CD4-positive, alpha-beta T cell treated with Interleukin-17A for 4 hours (primary cell): ENCODE measurements at places on chromosomes 3 and 15.

GRCh38 chr3:48215466-48215865 lies 7.8 kb upstream of the CAMP start:
- no peak for DNase-seq

DNA sequence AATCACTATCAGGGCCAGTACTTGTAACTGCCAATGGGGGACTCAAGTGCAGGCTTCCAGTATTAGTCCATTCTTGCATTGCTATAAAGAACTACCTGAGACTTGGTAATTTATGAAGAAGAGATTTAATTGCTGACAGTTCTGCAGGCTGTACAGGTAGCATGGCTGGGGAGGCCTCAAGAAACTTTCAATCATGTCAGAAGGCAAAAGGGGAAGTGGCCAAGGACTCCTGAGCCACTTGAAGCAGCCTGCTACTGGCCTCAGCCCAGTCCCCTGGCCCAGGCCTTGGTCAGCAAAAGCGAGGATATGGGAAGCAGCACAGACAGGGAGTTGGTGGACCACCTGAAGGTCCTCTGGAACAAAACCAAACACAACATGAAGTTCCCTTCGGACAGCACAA lies 29.2 kb upstream of the OR5K1 start:
- no peak for DNase-seq

GRCh38 chr3:188791311-188791710 lies 380.5 kb upstream of the TPRG1 start:
- DNase-seq = no peak

- no peak for DNase-seq
These were observed 2.3 kb upstream of the TGFBR2 start for GRCh38 chr3:30604093-30604492.

DNA sequence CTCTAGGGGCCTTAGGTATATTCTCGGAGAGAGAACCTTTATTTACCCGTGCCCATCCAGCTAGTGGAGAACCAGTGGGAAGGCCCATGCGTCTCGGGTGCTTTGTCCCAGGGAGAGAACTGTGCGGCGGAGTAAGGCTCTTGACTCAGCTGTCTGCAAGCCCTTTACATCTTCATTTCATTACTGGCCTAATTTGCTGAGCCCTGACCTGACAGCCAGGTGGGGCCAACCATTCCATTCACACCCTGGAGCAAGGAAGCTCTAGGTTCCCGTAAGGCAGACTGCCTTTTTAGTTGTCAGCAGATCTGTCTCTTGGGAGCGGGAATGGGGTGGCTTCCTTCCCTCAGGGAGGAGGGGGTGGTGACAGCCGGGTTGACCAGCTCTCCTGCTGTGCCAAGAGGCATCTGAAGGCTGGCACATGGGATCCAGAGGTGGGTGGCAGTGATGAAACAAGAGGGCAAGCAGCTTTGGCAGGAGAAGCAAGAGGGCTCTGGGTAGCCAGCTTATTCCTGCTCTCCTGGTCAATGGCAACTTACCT lies 36.4 kb downstream of the SV2B start:
- DNase-seq = no peak

DNA sequence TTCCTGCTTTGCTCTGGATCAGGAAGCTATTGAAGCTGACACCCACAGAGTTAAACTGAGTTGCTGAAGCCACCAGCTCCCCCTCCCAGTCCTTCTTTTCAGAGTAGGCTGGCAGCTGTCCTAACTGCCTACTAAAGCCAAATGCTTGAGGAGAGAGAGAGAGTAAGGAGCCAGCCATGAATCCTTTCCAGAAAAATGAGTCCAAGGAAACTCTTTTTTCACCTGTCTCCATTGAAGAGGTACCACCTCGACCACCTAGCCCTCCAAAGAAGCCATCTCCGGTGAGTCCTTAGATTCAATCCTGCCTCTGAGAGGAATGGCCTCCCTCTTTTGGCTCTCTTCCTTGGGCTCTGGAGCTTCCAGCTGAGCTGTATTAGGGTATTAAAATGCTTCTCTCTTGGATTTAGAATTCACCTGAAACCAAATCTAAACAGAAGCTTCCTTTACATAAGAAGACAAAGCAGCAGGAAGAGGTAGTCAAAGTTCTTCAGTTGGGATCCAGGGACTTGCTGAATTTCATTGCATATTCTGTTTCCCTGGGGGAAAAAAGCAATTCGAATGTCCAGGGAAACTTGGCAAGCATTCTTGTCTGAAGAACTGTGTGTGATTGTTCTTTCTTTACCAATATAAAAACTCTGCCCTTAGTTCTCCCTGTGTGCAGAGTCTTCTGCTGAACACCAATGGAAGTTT lies at the start of gene SLC15A2:
Gene SLC15A2, plus strand, starts transcription at position 101 of the 690 bp plus-strand sequence. Its CDS starts 76 bp downstream, at position 177.
- DNase-seq = no peak

DNA sequence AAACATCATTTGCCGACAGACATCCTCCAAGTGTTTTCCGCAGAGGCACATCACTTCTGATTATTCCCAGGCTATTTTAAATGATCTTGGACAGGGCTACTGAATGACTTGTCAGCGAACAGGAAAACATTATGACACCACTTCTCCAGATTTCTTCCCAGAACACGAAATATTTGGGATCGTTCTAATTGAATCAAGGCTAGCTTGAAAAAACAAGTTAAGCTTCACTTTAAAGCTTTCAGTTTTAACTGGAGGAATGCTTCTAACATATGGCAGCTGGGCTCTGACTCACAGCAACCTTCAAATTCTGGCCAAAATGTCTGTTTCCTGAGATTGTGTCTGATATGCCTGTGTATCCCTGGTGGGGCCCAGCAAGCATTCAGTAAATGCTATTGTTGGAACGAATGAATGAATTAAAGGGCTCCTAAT lies 127.0 kb upstream of the ICE2 start:
- DNase-seq = no peak

DNA sequence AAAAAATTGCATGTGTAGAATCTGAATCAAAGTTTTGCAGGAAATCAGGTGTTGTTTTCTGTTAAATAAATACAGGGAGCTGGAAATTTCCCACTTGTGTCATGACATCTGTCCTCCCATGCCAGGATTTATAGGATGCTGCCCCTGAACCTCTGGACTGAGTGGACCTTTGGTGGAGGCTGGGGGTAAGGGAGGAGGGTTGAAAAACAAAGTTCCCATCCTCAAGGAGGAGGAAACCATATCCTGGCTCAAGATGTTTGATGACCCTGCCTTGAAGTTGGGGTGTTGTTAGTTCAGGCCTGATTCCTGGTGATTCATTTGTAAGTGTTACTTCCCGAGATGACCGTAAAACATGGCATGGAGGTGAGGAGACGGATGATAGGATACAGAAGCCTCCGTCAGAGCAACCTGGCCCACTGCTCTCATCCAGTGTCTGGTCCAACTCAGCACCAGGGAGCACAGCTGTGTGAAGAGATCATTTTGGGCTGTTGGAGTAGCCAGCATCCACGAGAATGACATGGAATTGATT lies 223.6 kb downstream of the CACNA2D3 start:
- no peak for DNase-seq

DNA sequence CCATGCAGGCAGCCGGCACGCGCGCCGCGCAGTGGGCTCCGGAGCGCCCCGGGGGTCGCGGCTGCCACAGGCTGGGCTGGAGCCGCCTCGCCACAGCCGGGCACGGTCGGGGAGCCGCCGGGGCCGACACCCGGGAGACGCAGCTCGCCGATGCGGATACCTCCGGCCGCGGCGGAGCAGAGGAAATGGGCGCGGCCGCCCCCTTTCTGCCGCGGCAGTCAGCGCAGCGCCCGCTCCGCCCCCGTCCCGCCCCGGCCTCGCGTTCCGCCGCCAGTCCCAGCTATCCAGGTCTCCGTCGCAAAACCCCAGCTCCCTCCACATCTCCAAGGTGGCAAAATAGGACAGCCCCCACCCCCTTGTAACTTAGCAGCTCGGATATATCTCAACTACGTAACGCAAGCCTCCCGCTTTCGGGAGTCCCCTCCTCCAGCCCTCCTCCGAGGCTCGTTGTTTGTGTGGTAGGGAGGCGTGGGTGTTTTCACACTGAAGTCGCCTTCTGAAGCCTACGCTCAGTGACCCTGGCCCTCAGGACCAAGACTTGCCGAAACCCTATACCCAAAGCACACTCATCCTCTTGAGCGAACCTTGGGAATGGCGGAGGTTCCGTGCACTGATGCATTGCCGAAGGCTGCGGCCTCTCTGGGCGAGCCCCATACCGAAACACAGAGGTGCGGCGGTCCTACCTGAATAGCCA lies at the start of gene SH3BP5:
Gene SH3BP5, minus strand, starts transcription at position 182 of the 694 bp plus-strand sequence. Its CDS starts 178 bp downstream, at position 4.
- peak; percentile 82 for DNase-seq

- no peak for DNase-seq
These were observed 414.9 kb downstream of the NAALADL2 start for GRCh38 chr3:175274056-175274455.

DNA sequence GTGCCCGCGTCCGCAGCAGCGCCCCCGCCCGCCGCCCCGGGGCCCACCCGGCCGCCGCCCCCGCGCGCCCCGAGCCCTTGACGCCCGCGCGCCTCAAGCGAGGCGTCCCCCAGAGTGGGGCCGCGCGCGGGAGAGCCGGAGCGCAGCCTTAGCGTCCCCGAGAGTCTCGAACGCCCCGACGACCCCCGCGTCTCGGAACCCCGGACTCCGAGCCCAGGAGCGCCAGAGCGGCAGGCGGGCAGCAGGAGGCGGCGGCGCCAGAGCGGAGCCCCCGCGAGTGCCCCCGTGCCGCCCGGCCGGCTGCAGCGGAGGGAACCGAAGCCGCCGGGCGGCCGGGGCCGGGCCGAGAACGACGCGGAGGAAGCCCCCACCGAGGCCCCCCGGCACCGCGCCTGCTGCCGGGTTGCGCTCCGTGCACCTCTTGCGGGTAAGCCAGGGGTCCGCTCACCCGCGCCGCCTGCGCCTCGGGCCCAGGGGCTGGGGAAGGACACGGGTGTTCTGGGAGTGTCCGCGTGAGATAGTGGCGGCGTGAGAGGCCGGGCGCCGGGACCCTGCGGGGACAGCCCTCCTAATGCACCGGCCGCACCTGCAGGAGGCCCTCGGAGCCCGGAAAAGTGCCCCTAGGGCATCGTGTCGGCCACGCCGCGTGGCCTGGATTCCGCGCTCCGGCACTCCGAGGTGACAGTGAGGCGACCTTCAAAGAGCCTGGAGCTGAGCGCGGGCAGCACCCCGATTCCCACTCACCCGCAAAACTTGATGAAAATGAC lies 52.0 kb upstream of the ULK4 start:
- peak; percentile 48 for DNase-seq
